SJSA1 (cell line): ENCODE measurements at places on chromosomes 6 and 20.

DNA sequence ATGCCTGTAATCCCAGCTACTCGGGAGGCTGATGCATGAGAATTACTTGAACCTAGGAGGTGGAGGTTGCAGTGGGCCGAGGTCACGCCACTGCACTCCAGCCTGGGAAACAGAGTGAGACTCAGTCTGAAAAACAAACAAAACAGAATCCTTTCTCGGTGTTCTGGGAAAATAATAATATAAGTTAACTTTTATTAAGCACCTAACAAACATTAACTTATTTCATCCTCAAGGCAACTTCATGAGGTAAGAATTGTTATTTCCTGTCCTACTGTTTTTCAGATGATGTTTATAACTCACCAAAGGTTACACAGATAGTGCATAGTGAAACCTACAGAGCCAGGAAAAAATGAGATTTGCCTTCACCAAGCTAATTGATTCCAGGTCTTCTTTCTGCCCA, 221.4 kb downstream of the PHACTR1 start:
- DNase-seq: no peak
- H3K4me1 ChIP-seq: no peaks in the 10 kb centered on the region

- no peak overlapping the region for H3K4me3 ChIP-seq
- no peak overlapping the region for H3K27ac ChIP-seq
- H3K27me3 ChIP-seq: no peaks in the 10 kb centered on the region
These were observed 25.8 kb upstream of the ARMC2 start for GRCh38 chr6:108822401-108822800.

- peaks cover 20% of the 10 kb centered on the region for H3K4me1 ChIP-seq
- no peak for DNase-seq
- no peak overlapping the region for H3K4me3 ChIP-seq
These were observed 70.5 kb downstream of the MOXD1 start for GRCh38 chr6:132330759-132331158.

DNA sequence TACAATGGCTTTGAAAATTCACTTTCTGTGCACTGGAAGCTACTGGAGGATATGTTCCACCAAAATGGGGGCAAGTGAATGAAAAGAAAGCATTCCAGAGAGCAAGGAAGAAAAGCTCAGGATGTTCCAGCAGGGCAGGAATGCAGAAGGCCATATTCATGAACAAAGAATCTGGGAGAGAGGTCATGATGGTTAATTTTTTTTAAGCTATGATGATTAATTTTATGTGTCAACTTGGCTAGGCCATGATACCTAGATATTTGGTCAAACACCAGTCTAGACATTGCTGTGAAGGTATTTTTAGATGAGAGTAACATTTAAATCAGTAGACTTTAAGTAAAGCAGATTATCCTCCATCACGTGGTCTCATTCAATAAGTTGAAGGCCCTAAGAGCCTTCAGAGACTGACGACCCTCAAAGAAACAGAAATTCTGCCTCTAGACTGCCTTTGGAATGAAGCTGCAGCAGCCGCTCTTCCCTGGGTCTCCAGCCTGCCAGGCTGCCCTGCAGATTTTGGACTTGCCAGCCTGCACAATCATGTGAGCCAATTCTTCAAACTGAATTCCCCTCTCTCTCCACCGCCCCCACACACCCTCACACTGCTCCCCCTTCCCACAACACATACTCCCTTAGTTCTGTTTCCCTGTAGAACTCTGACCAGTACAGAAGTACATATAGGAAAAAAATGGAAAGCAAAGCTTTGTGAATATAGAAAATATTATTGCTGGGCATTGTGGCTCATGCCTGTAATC, 20.1 kb upstream of the GCM1 start:
- H3K4me3 ChIP-seq: no peak overlapping the region
- H3K27me3 ChIP-seq: no peaks in the 10 kb centered on the region; the same call in 1 of the 2 replicates
- H3K27ac ChIP-seq: no peak overlapping the region
- no peaks in the 10 kb centered on the region for H3K36me3 ChIP-seq
- no peak for DNase-seq
- 0 out of 2 replicates have a peak, but pooled peaks cover 9% of the 10 kb centered on the region for H3K4me1 ChIP-seq

DNA sequence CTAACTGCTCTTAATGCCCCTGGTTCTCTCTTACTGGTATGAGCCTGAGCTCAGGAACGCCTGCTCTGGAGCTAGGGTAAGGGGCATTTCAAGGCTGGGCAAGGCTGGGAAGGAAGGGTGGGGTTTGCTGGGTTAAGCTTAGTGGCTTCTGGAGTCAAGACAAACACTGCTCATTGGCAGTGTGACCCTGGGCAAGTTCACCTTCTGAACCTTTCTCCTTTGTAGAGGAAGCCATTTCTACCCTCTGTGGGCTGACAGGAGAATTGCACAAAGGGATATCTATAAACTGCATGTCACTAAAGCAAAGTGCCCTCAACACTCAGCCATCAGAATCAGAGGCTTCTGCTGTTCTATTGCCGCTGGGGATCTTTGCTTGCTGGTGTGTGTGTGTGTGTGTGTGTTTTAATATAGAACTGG, 20.3 kb upstream of the LRRN4 start:
- no peaks in the 10 kb centered on the region for H3K4me1 ChIP-seq
- no peaks in the 10 kb centered on the region for H3K36me3 ChIP-seq
- peaks cover 3% of the 10 kb centered on the region; the same call in 1 of the 2 replicates for H3K27me3 ChIP-seq
- no peak for DNase-seq

GRCh38 chr20:40467067-40467466, 222.0 kb downstream of the MAFB start:
- no peaks in the 10 kb centered on the region for H3K4me1 ChIP-seq
- no peak overlapping the region for H3K4me3 ChIP-seq
- no peaks in the 10 kb centered on the region for H3K36me3 ChIP-seq

- no peak overlapping the region for H3K4me3 ChIP-seq
- no peaks in the 10 kb centered on the region for H3K36me3 ChIP-seq
- H3K27ac ChIP-seq: no peak overlapping the region
- DNase-seq: no peak
These were observed 471.3 kb downstream of the C6orf118 start for GRCh38 chr6:164838068-164838615.

DNA sequence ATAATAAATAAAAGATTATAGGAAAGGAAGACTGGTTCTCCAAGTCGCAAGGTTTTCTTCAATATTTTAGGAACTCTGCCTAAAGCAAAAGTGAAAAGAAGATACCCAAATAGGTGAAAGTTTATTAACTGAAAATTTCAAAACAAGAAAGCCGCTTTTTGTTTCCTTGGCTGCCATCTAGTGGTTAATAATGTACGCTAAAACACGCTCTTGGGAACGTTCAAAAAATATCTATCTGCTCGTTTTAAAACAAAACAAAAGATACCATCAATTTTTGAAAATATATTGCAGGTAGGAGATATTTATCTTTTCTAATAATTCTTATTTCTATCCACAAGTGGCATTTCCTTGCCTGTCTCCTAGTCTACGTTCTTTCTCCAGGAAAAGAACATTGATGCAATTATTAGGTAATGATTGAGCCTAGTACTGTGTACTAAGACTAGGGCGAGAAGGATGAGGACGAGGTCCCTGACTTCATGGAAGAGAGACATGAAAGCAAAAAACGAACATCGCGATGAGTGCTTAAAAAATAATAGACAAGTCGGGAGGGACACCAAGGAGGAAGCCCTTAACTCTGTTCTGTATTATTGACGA, 97.2 kb downstream of the SPTLC3 start:
- H3K4me3 ChIP-seq: no peak overlapping the region
- no peaks in the 10 kb centered on the region for H3K36me3 ChIP-seq
- H3K4me1 ChIP-seq: no peaks in the 10 kb centered on the region
- no peaks in the 10 kb centered on the region for H3K27me3 ChIP-seq
- peak; percentile 33 for DNase-seq
- H3K27ac ChIP-seq: no peak overlapping the region

- H3K4me1 ChIP-seq: peaks cover 18% of the 10 kb centered on the region
- H3K36me3 ChIP-seq: peaks cover 9% of the 10 kb centered on the region
- no peaks in the 10 kb centered on the region for H3K27me3 ChIP-seq
- no peak for DNase-seq
These were observed at the start of gene PRRT1 for GRCh38 chr6:32151863-32152768. TSS of gene PRRT1 (minus strand) at chr6:32151939. CDS start at chr6:32151827, 112 bp downstream.

DNA sequence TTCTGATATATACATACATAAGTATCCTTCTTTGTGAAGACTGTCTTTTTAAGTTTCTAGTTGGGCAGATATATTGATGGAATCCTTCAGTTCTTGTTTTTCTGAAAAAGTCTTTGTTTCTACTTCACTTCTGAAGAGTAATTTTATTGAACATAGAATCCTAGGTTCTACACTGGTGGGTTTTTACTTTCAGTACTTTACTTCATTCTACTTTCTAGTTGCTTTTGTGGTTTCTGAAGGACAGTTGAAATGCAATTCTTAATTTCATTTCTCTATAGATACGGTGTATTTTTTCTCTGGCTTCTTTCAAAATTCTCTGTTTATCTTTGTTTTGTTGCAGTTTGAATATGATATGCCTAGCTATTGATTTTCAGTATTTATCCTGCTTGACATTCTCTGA, 105.3 kb downstream of the HMGCLL1 start:
- no peaks in the 10 kb centered on the region for H3K36me3 ChIP-seq
- no peaks in the 10 kb centered on the region for H3K27me3 ChIP-seq
- no peak for DNase-seq
- no peak overlapping the region for H3K4me3 ChIP-seq
- H3K27ac ChIP-seq: no peak overlapping the region

- H3K4me1 ChIP-seq: no peaks in the 10 kb centered on the region
- no peak for DNase-seq
- H3K4me3 ChIP-seq: no peak overlapping the region
- H3K36me3 ChIP-seq: no peaks in the 10 kb centered on the region
- H3K27me3 ChIP-seq: no peaks in the 10 kb centered on the region
- H3K27ac ChIP-seq: no peak overlapping the region
These were observed 4.5 kb downstream of the CCN6 start for GRCh38 chr6:112058243-112059032.

DNA sequence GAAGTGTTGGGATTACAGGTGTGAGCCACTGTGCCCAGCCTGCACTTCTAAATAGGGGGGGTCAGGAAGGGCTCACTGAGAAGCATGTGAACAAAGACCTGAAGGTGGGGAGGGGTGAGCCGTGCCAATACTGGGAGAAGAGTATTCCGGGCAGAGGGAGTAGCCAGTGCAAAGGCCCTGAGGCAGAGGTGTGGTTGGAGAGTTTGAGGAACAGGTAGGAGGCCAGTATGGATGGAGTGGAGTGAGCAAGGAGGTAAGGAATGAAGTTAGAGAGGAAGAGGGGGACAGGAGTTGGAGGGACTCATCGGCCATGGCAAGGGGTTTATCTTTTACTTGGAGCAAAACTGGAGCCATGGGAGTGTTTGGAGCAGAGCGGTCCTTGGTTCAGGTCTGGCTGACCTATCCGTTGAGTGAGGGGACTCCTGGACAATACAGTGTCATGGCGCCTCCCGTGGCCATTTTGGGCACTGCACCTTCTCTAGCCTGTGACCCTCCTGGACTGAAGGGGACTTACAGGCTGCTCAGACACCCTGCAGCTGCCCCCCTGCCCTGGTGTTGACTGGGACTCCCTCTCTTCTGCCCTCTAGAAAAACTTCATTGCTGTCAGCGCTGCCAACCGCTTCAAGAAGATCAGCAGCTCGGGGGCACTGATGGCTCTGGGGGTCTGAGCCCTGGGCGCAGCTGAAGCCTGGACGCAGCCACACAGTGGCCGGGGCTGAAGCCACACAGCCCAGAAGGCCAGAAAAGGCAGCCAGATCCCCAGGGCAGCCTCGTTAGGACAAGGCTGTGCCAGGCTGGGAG, 12.1 kb downstream of the FOXS1 start:
- no peaks in the 10 kb centered on the region; the same call in 1 of the 2 replicates for H3K36me3 ChIP-seq
- peak overlapping the region; percentile 55 for H3K27ac ChIP-seq
- DNase-seq: peak; percentile 83
- H3K4me1 ChIP-seq: peaks cover 71% of the 10 kb centered on the region

DNA sequence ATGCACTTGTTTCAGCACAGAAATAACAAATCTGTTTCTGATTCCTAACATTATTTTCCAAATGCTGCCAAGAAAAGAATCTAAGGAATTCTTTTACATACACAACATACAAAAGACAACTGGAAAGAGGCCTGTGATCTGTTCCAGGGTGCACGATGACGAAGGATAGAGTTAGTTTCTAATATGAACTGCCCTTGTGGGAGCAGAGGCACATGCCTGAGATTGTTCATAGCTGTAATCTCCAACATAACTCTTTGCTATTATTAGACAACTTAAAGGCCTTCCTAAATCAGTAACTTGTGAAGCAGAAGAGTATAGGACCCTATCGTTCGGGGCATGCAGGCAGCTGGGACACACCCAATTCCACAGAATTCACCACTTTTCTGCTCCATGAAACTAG, 41.2 kb upstream of the NHSL1 start:
- H3K27ac ChIP-seq: peak overlapping the region; percentile 96
- 0 out of 2 replicates have a peak, but pooled peaks cover 3% of the 10 kb centered on the region for H3K36me3 ChIP-seq
- DNase-seq: peak; percentile 69

- no peak overlapping the region for H3K27ac ChIP-seq
- no peak for DNase-seq
- no peak overlapping the region for H3K4me3 ChIP-seq
- peaks cover 14% of the 10 kb centered on the region for H3K4me1 ChIP-seq
- peaks cover 25% of the 10 kb centered on the region for H3K36me3 ChIP-seq
- no peaks in the 10 kb centered on the region for H3K27me3 ChIP-seq
These were observed 95.6 kb downstream of the TOX2 start for GRCh38 chr20:44010162-44010704.

- H3K27me3 ChIP-seq: no peaks in the 10 kb centered on the region
- no peaks in the 10 kb centered on the region for H3K36me3 ChIP-seq
- H3K27ac ChIP-seq: peak overlapping the region; percentile 60
These were observed 100.3 kb downstream of the GMPR start for GRCh38 chr6:16338577-16339264.

- no peak for DNase-seq
- H3K4me1 ChIP-seq: no peaks in the 10 kb centered on the region
- no peak within 1 kb of the TSS for H3K27ac ChIP-seq
- no peak within 1 kb of the TSS for H3K4me3 ChIP-seq
These were observed at the start of gene RIMS4 for GRCh38 chr20:44810391-44811149. TSS of gene RIMS4 (minus strand) at chr20:44810546. CDS start at chr20:44810271, 275 bp downstream.

DNA sequence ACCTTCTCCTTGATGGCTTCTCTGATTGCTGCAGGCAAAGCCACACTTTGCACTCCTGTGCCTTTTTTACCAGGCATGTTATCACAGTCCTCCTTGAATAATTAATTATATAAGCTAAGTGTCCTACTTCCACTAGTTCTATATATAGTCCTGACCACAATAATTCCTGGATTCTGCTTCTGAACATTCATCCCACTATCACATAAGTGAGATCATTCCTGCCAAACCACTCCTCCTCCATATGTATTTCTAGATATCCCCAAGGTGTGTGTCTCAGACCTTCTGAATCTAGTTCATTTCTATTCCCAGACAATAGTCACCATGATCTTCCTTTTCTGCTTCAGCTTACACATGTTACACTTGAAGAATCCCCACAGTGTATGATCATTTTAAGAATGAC, 1237.5 kb upstream of the MAP3K7 start:
- no peak overlapping the region for H3K27ac ChIP-seq
- no peaks in the 10 kb centered on the region for H3K36me3 ChIP-seq
- no peaks in the 10 kb centered on the region for H3K27me3 ChIP-seq
- H3K4me1 ChIP-seq: no peaks in the 10 kb centered on the region
- no peak for DNase-seq

DNA sequence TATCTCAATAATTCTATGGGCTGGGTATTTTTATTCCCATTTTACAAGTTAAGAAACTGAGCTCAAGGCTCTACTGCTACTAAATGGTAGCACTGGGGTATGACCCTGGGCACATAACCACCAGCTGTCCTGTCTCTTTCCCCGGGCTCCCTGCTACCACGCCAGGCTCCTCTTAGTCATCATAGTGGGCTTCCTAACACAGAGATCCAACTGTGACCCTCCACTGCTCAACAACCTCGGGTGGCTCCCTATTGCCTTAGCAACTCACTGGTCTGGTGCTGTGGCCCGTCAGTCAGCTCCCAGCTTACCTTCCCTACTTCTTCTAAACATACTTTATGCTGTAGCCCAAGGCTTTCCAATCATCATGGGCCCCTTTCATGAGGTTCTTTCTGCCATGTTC, 4.5 kb downstream of the KIAA1755 start:
- H3K27ac ChIP-seq: no peak overlapping the region
- H3K4me3 ChIP-seq: no peak overlapping the region
- no peaks in the 10 kb centered on the region for H3K27me3 ChIP-seq
- no peaks in the 10 kb centered on the region for H3K36me3 ChIP-seq
